ENCODE measurements at places on chromosomes 6 and 20. TPM values are rescaled to one million over a fixed set of nuclear protein-coding genes. Genes with fewer than 3 reads are reported as not detected.

- no peak for DNase-seq
Measured at GRCh38 chr6:9057937-9058336, 622.6 kb upstream of the SLC35B3 start.

GRCh38 chr6:45049188-45049843, 278.8 kb upstream of the RUNX2 start:
- DNase-seq = no peak

The CCN5 gene
- polyA plus RNA-seq = 0.36 TPM

DNA sequence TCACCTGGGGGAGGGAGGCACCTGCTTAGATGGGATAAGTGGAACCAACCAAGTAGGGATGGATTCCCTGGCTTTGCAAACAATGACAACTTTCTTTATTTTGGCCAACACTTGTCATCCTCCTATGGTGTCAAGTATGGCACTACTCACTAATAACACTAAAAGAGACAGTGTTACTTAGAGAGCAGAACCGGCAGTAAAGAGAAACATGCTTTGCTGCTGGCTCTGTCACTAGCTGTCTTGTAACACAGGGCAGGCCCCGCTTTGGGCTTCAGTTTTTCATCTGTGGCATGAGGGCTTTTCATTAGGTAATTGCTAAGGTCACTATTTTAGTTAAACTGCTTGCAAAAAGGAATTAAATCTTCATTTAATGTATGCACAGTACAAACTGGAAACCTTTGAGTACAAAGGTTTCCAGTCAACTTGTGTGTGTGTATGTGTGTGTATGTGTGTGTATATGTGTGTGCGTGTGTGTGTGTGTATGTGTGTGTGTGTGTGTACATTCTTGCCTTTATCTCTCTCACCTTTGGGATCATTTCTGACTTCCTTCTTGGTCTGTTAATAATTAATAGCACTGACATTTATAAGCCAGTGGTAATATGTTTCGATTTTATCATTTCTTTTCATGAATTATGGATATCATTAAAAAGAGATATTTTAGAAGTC, 64.7 kb downstream of the BTBD3 start:
- no peak for DNase-seq

DNA sequence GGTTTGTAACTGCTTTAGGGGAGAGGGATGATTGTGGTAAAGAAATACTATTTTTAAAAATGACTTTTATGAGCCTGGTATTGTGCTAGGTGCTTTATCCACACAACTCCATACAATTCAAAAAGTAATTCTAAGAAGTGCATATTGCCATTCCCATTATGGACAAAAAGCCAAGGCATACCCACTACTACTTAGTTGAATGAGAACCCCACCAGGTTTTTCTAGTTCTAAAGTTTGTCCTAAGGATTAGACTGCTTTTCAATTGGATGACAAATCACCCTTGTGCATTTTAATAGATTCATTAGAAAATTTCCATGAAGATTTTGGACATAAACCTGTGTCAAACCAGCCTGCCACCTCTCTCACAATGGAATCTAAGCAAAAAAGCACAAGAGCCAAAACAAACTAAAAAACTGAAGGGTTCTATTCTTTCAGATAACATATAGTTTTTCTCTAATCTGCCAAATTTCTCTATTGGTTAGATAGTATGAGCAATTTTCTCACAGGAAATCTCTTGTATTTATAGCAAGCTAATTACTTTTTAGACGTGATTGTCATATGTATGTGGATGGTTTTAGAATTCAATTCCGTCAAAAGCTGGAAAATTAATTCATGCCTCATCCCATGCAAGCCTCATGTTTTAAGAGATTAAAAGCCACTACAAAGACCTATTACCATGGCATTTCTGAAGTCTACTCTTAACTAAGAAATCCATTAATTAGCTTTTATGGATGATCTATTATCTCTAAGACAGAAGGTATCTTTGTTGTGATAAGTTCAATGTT, 325.5 kb downstream of the RNGTT start:
- no peak for DNase-seq

DNA sequence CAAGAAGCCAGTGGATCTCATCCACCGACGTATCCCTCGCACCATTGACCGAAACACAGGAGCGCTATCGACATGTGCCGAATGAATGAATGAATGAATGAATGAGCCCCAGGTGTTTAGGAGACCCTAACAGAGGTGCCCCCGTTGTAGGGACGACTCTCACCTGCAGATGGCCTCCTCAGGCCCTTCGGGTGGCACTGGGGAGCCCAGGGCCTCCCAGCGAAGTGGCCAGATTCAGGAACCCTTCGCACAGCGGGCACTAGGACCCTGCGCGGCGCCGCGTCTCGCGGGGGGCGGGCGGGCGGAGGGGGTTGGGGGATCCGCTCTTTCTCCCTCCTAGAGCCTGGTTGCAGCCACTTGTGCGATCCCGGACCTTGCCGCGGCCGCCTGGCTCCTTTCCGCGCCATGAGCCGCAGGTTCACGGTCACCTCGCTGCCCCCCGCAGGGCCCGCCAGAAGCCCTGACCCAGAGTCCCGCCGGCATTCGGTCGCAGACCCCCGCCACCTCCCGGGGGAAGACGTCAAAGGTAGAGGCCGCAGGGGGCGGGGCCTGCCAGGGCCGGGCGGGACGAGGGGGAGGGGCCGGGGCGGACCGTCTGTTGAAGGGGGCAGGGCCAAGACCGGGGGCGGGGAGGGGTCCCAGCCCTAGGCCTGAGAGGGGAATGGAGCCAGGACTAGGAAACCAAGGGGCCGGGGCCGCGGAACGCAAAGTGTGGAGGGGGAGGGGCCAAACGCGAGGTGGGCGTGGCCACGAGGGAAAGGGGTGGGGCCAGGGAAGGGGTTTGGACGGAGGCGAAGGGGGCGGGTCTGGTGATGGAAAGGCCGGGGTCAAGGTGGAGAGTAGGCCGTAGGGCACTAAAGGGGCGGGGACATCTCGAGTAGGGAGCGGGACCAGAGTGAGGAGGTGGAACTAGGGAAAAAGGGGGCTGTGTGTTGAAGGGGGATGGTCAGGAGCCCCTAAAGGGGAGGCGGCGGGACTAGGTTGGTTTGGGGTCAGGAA, 7.4 kb upstream of the SLC12A5 start:
- no peak for DNase-seq

DNA sequence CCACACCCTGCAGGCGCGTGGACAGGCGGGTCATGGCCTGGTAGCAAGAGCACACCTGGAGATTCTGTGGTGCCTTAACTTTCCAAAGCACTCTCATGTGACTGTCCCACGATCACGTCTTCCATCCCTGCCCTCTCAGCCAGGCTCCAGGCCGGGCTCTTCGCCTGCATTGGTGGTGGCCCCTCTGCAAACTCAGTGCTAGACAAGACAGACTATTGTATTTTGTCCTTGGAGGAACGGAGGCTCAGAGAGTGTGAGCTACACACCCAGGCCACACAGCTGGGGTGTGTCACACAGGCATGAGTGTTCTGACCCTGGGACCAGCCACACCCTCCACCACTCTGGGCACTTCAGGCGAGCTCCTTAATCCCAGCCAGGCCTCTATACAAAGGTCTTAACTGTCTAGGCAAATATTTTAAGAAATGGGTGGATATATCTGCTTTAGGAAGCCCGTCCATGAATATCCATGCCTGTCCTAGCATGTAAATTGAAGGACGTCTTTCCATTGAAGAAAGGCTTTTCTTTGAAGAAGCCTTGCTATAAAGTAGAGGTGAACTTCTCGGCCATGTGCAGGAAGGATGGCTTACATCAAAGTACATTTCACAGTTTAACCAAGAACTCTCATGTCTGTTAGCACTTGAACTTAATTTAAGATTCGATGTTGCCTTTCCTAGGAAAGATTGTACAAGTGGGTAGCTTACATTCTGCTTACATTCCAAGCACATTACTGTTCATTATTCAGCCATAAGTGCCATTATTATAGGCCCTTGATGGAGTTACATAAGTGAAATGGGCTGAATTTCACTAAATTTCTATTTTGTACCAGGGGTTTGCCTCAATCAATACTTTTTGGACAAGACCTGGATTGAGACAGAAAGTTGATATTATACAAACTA, 263.9 kb downstream of the DLL1 start:
- no peak for DNase-seq

- no peak for DNase-seq
Measured at GRCh38 chr20:19778404-19778803, 20.3 kb downstream of the RIN2 start.

GRCh38 chr20:36461600-36462439, 79.5 kb upstream of the MYL9 start:
- no peak for DNase-seq

GRCh38 chr20:39660965-39661364, 698.8 kb downstream of the DHX35 start:
- DNase-seq = no peak

DNA sequence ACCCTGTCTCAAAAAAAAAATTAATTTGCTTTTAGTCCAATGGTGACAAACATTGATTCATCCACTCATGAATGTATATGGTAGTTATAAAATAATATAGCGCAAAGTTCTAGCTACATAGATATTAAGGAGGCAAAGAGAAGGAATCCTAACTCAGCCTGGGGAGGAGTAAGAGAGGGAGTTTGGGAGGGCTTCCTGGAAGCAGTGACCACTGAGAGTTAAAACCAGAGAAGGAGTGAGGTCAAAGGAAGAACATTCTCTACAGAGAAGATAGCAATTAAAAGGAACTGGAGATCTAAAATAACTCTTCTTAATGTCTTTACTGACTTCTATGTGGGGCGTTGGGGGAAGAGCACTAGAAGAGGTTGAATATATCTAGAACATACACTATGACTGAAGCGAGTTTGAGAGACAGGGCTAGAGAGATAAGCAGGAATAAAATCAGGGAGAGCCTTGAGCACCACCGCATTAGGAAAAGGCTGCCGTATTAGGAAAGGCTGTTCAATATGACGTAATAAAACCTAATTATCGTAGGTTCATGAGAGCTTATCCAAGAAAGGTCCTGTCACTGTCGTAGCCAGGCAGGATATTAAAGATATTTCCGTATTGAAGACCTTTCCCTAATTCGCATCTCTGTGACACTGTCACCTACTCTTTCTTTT, 81.8 kb upstream of the CNKSR3 start:
- no peak for DNase-seq

GRCh38 chr20:8527998-8528723, 396.1 kb downstream of the PLCB1 start:
- DNase-seq = no peak

DNA sequence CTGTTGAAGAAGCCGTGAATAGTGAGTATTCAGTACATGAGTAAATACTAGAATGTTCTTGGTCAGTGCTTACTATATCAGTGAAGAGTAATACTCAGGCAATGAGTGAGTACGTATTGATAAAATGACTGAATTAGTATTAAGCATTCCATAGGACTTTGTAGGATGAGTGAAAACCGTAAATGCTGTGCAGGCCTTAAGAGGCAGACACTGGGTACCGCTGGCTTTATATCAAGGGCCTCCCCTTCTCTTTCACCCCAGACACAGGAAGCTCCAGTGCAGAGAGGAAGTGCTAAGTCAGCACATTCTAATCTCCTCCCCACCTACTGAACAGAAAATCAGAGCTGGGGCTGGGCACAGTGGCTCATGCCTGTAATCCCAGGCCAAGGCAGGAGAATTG, 24.2 kb downstream of the POFUT1 start:
- DNase-seq = no peak

The SCRT2 gene
- polyA plus RNA-seq = not detected

DNA sequence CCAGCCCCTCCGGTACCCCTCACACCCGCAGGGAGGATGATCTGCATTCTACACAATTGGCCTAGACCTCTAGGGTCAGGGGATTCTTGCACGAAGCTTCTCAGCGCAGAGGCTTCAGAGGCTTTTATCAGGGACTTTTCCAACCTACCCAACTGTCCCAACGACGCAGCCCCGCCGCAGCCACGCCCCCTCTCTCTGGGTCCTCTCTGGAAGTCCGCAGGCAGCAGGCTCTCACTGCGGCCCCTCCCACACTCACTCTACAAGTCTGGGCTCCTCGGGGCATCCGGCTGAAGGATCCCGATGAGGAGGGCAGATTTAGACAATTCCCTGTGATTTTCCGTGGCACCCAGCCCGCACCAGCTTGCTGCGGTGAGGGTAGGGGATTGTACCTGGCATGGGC, 227.7 kb upstream of the RNF24 start:
- DNase-seq = no peak

GRCh38 chr6:116409756-116410155, 39.0 kb downstream of the DSE start:
- DNase-seq = no peak

The PXMP4 gene
- 15.1 TPM for polyA plus RNA-seq

- no peak for DNase-seq
Measured at GRCh38 chr20:5416086-5416485, 99.3 kb upstream of the PROKR2 start.

The MUCL3 gene
- 0.09 TPM for polyA plus RNA-seq

DNA sequence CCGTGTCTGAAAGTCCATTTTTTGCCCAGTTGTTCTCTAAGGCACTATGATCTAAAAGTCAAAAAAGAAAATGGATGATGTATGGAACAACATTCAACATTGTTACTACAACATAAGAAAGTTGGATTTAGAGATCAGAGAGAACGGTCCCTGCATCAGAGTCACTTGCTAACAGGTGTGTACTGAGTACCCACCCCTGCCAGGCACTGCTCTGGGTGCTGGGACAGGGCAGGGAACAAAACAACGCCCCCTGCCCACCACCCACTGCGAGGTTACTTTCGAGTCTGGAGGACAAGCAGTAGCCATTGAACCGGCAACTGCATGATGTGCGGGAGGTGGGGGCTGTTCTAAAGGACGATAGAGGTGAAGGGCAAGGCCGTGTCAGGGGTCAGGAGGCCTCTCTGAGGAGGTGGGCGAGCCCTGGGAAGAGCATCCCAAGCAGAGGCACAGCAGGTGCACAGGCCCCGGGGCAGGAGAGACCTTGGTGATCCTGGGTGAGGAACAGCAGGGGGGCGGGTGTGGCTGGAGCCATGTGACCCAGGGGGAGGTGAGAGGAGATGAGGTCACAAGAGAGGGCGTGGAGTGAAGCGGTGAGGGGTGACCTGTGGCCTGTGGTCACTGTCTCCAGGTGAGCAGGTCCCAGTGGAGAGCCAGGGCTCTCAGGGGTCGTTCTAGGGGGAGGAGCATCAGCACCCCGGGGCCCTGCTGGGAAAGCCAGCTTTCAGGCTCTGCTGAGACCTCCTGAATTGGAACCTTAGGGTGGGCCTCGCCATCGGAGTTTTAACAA, 197.5 kb upstream of the SULF2 start:
- no peak for DNase-seq

The ZNF831 gene
- 0.13 TPM for polyA plus RNA-seq

The MAP3K5 gene
- 6.1 TPM for polyA plus RNA-seq

- DNase-seq = no peak
Measured at GRCh38 chr6:37531437-37532036, 31.8 kb upstream of the CCDC167 start.

DNA sequence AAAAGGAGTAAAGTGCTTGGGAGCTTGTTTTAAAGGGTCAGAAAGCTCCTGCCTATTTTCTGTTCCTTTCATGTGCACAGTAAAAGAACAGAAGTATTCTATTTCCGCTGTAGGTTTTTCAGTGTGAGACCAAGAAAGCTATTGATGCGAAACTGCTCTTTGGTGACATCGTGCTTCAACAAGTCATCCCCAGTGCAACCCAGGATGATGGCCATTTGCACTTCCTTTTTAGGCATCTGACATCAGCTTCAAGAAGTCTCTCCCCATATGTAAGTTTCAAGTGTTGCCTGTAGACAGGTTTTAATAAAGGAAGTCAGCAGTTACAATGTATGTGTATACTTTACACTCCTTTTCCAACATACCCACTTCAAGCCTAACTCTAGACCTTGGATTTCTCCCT, 131.6 kb downstream of the RFX6 start:
- DNase-seq = no peak

The POU3F2 gene
- polyA plus RNA-seq = not detected
